Breast epithelium (tissue), 4 donors: ENCODE measurements at places on chromosomes 11 and 22. TPM values are rescaled to one million over a fixed set of nuclear protein-coding genes. Genes with fewer than 3 reads are reported as not detected.

The DDTL gene
- total RNA-seq = not detected

The RIC3 gene
- 24.3 TPM for total RNA-seq

The FAM118A gene
- total RNA-seq = 55.4 TPM

The OR5P2 gene
- 6.6 TPM for total RNA-seq

The AIFM3 gene
- 1.6 TPM for total RNA-seq

The GAL gene
- total RNA-seq = 1.3 TPM

The IL17RA gene
- total RNA-seq = 17.7 TPM

The TBRG1 gene
- 34.7 TPM for total RNA-seq

The SF3A1 gene
- 47.7 TPM for total RNA-seq

The SLC22A25 gene
- not detected for total RNA-seq

The FERMT3 gene
- 17.4 TPM for total RNA-seq

The POU2AF3 gene
- total RNA-seq = 3.6 TPM

The OR8G5 gene
- total RNA-seq = not detected

The KRTAP5-10 gene
- total RNA-seq = not detected

The MYO18B gene
- total RNA-seq = 0.15 TPM

The ADAMTS8 gene
- total RNA-seq = 0.32 TPM

The CASP4 gene
- 156 TPM for total RNA-seq

The ADM gene
- 77.1 TPM for total RNA-seq

The HBG1 gene
- not detected for total RNA-seq

The WT1 gene
- not detected for total RNA-seq

The ANO1 gene
- total RNA-seq = 3.7 TPM

The CRYBB1 gene
- not detected for total RNA-seq

The SSH3 gene
- 55.2 TPM for total RNA-seq

The LRFN4 gene
- 11.7 TPM for total RNA-seq

The NAT10 gene
- total RNA-seq = 31.5 TPM

The PRG3 gene
- not detected for total RNA-seq

The LSP1 gene
- total RNA-seq = 23.6 TPM

The LIF gene
- total RNA-seq = 9.5 TPM

The CSNK2A3 gene
- 1.3 TPM for total RNA-seq

The MN1 gene
- total RNA-seq = 2.0 TPM

The C11orf52 gene
- total RNA-seq = 40.5 TPM

The CDC45 gene
- 0.48 TPM for total RNA-seq

The PDE2A gene
- 85.9 TPM for total RNA-seq

The KRTAP5-9 gene
- not detected for total RNA-seq

The TMPRSS4 gene
- not detected for total RNA-seq

The MIAT gene
- 1.9 TPM for total RNA-seq

The INS gene
- total RNA-seq = not detected

The ANO5 gene
- 4.2 TPM for total RNA-seq

The SAA4 gene
- total RNA-seq = not detected

The MYEOV gene
- total RNA-seq = 18.7 TPM

The NXPE1 gene
- total RNA-seq = not detected
